ENCODE measurements at places on chromosomes 16 and 17.
A peak's percentile ranks its signal among the peaks of the same experiment; 100 is the strongest.

DNA sequence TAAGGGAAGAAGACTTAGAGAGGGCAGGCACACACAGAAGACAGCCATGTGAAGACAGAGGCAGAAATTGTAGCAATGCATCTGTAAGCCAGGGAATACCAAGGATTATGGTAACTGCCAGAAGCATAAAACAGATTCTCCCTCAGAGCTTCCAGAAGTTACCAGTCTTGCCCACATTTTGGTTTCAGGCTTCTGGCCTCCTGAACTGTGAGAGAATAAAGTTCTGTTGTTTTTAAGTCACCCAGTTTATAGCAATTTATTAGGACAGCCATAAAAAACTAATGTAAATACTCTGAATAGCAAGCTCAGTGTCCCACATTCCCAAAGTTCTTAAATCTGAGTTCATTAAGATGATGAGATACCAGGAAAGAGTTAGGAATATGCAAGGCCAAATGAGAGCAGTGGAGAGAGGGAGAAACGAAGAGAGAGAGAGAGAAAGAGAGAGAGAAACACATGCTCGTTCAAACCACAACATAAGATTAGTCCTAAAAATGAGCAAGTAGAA lies 123.4 kb downstream of the HS3ST3A1 start:
- DNase-seq = no peak

GRCh38 chr17:2416010-2416734 lies 15.3 kb upstream of the MNT start:
- peak; percentile 26 for DNase-seq

DNA sequence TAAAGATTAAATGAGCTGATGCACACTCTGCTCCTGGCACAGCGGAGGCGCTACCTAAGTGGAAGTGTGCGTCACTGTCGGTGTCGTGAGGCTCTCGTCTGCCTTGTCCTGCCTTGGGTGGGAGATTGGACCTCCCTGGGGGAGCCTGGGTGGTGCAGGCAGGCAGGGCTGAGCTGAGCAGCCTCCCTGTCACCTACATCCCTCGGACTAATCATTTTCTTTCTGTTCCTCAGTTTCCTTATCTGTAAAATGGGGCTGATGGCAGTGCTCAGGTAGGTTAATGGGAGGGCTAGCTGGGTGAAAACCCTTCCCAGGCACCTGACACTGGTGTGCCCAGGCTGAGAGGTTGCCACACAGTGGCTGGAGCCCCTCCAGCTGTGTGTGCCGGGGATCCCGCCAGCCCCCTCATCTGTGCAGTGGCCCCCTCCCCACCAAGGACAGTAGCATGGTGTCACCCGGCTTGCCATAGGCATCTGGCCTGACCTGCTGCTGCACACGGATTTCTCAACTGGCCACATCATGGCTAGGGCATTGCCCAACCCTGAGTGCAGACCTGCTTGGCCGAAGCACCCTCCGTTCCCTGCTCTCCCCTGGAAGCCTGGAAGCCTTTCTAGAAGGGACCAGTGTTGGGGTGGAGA lies 4.3 kb downstream of the ADCY7 start:
- no peak for DNase-seq

GRCh38 chr16:7709186-7709585 lies 376.5 kb downstream of the RBFOX1 start:
- no peak for DNase-seq

GRCh38 chr16:10708969-10709368 lies 14.2 kb upstream of the TEKT5 start:
- DNase-seq = no peak

DNA sequence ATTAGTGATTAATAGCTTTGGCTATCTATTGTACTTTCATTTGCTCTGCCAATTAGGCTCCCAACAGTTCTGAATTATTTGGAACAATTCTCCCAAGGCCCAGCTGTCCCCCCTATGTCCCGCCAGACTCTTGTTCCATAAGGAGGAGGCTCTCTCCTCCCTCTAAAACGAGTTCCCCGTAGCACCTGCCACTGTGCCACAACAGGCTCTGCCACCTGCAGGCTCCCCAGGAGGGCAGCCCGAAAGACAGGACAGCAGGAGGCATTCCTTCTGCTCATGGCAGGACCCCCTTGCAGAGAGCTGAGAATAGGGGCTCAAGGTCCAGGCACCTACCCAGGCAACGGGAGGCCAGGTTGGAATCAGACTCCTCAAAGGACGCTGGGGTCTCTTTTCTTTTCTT lies 9.0 kb downstream of the PITPNM3 start:
- DNase-seq = no peak

- DNase-seq = no peak
Measured at GRCh38 chr17:49545806-49546545, 29.7 kb upstream of the NXPH3 start.

DNA sequence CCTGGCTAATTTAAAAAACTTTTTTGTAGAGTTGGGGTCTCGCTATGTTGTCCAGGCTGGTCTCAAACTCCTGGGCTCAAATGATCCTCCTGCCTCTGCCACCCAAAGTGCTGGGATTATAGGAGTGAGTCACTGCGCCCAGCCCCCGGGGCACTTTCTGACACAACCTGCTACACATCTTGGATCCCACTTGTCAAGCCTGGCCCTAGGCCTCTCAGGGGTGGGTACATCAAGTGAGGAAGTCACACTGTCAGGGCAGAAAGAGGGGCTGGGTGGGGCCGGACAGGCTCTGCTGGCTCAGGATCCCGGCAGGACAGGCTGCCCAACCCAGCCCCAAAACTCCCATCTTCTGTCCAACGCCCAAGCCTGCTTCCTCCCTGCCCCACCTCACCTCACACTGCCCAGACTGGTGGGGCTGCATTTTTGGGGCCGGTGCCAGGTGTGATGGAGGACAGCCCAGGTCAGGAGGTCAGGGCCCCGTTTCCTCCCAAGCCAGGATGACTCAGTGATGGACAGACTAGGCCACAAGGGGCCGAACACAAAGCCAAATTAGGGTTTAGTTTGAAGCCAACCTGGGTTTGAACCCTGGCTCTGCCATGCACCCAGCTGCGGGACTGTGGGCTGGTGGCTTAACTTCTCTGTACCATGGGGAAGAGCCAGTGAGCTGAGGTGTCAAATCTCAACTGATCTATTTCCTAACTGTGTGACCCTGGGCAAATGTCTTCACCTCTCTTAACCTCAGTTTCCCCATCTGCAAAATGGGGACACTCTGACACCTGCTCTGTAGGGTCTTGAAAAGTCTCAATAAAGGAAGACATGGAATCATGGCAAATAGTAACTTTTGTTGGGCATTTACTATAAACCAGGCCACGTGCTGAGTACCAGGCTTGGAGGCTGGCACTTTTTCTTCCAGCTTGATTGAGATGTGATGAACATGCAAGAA lies 8.9 kb upstream of the PPL start:
- no peak for DNase-seq

All from NCI-H2107 (cell line).